ENCODE measurements at places on chromosomes 16 and 17.

- no peak for DNase-seq
Observed at GRCh38 chr17:8542599-8543502, 87.7 kb downstream of the MYH10 start.

GRCh38 chr17:3887394-3887793 is 5.5 kb downstream of the CAMKK1 start:
- no peak for DNase-seq

DNA sequence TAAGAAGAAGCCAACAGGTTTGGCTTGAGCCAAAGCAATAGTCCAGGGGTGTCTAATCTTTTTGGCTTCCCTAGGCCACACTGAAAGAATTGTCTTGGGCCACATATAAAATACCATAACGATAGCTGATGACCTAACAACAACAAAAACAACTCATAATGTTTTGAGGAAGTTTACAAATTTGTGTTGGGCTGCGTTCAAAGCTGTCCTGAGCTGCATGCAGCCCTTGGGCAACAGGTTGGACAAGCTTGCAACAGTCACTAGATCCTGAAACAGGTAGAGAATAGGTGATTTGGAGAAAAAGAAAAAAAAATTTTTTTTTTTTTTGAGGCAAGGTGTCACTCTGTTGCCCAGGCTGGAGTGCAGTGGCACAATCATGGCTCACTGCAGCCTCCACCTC is 4.5 kb downstream of the CRYBA1 start:
- DNase-seq = no peak

DNA sequence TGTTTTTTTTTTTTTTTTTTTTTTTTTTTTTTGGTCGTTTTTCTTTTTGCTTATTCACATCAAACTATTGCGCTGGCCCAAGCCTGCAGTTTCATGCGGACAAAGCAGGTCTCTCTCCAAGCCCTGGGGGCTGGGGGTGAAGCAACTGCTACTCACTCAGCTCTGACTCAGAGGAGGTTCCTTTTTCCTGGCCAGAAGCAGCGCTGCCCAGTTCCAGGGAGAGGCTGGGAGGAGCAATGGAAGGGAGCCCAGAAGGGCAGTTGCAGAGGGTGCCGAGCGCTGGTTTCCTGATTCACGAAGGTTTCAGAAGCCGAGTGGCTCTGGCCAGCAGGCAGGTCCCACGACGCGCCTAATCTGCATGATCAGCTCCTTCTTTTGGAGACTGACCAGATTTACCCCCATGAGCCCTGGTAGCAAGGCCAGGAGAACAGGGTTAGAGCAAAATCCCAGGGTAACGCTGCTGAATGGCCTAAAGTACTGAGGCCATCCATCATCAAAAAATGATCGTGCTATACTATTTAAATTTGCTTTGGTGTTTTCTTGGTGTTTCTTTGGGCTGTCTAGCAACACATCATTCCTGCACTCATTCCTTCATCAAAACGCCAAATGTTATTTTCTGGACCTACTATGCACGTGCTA is 144.7 kb upstream of the SOX9 start:
- peak; percentile 26 for DNase-seq

- no peak for DNase-seq
Observed at GRCh38 chr16:50519001-50519400, 29.2 kb upstream of the NKD1 start.
